CD4-positive, alpha-beta T cell treated with Interleukin-12 subunit alpha and Interleukin-12 subunit beta, for 1 hour (primary cell): ENCODE measurements at places on chromosomes 12 and 14.

- peak; percentile 91 for DNase-seq
Measured at GRCh38 chr12:53380104-53380793, at the start of gene SP1. Gene SP1 (plus strand): TSS chr12:53380176. CDS start chr12:53380292, 116 bp downstream.

DNA sequence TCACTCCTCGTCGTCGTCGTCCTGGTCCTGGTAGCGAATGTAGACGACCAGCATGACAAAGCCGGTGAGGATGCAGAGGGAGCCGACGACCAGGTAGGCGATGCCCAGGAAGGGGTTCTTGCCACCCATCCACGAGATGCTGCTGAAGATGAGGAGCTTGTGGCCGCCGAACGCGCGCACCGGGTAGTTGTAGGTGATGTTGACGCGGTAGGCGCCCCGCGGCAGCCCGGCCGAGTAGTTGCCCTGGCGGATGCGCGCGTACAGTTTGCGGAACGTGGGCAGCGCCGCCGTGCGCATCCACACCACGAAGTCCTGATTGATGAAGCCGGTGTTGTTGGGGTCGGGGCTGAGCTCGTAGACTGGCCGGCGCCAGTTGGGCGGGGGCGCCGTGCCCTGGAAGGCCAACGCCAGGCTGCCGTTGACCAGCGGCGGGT is 1.0 kb downstream of the TMEM30B start:
- no peak for DNase-seq

- no peak for DNase-seq
Measured at GRCh38 chr14:54474232-54474793, 14.5 kb downstream of the GMFB start.

- no peak for DNase-seq
Measured at GRCh38 chr14:99589031-99589441, 15.0 kb downstream of the CCDC85C start.

DNA sequence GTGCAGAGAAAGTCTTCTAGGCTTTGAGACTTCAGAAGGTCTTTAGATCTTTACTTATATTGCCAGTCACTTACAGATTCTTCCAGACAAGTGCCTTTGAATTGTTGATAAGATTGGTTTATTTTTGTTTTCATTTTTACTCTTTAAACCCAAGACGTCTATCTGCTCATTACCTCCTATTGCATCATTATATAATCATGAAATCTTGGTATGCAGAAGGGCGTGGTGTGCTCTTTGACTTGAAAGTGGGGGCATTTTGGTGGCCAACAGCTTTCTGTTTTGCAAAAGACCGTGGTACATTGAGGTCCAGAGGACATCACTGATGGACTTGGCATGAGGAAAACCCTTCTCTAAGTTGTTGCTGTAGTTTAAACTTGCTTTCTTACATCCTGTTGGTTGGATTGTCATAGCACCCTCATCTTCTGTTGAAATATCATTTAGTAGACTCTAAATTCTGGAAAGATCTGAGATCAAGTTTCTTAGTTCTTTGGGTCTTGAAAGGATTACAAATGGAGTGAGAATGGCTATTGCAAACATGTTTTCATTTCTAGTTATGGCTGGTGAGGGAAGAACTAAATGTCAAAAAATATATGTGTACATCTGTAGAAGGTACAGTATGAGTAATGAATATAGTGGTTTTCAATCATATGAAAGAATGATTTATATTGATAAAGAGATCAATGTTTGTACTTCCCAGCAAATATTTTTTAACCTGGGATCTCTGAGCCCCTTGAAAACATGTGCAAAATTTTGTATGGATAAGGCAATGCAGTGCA is 441.8 kb downstream of the NRXN3 start:
- no peak for DNase-seq

DNA sequence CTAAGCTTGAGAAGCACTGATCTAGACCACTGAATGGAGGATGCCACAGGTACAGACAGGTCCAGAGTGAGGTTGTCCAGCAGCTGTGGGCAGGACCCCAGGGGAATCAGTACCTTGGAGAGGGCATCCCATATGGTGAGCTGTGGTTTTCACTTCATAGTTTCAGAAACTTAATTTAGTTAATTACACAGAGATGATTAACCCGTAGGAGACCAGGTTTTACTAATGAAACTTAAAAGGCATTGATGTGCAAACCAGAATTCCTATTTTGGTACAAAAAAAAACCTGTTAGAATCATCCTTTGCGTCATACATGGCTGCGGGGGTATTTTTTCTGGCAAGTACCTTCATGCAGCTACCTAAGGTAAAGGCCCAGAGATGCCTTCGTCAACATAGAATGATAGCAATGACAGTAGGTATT is 159.3 kb downstream of the DACT1 start:
- DNase-seq: no peak

GRCh38 chr12:51636986-51637385 is 46.0 kb downstream of the SCN8A start:
- no peak for DNase-seq

- DNase-seq: no peak
Measured at GRCh38 chr12:20800160-20800559, 10.3 kb upstream of the SLCO1B3 start.

GRCh38 chr14:90398841-90399540 is 2.2 kb downstream of the CALM1 start:
- DNase-seq: peak; percentile 13

DNA sequence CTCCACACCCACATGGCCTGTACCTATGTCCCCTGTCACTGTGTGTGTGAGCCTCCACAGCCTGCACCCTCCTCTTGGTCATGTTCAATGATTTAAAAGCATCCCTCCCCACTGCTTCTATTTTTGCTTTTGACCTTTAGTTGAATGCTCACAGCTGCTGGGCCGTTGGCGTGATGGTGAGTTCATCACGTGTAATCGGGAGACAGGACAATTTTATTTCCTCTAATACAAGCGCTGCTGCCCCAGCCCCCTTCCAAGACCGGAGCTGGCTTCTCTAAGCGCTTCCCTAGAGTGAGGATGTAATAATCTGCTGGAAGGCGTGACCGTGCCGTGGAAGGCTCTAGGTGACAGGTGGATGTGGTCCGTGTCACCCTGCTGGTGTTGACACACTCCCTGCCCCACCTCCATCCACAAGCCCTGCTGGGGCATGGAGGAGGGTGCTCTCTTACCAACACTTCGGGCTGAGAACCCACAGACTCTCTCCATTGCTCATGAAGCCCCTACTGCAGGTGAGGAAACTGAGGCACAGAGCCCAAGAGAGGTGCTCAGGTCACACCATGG is 25.4 kb downstream of the CCDC85C start:
- DNase-seq: no peak

DNA sequence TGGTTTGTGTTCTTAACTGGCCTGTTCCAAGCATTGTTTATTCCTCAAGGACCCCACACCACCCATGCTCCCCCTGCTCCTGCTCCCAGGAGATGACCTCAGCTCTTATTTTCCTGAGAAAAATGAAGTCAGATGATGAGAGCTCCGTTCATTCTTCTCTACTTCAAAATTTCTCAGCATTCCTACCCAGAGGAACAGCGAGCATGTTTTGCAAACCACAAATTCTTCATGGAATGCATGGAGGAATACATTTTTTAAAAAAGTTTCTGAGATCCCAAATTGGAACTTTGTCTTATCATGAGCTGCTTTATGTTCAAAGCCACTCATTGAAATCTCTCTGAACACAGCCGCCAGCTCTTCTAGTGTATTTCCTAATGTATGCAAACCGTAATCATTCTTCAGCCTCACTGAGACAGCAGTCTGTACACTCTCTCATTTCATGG is 44.9 kb downstream of the SYNE2 start:
- DNase-seq: no peak

- no peak for DNase-seq
Measured at GRCh38 chr12:27958675-27959074, 13.9 kb downstream of the PTHLH start.

DNA sequence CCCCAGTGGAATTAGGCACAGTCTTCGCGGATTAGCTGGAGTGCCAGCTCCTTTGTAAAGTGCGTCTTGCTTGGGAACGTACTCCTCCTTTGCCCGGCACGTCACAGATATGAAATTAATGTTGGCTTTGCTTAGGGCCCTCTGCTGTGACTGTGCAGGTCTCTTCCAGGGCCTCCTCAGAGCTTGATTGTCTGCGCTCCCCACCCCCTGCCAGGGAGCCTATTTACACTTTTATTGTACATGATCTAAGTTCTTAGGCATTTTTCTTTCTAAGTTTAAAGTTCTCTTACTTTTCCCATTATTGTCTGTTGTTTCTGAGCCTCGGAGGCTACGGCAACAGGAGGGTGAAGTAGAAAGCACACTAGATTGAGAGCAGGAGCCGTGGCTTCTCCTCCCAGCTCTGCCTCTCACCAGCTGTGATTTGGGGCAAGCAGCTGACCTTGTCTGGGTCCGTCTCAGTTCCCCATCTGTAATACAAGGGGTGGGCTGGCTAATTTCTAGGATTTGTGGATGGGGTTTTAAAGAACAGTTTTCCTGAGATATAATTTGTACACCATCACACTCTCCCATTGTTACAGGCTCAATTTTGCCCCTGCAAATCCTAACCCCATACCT is 81.8 kb downstream of the TSPAN9 start:
- no peak for DNase-seq

GRCh38 chr12:107602446-107602845 is 83.2 kb upstream of the PWP1 start:
- no peak for DNase-seq

DNA sequence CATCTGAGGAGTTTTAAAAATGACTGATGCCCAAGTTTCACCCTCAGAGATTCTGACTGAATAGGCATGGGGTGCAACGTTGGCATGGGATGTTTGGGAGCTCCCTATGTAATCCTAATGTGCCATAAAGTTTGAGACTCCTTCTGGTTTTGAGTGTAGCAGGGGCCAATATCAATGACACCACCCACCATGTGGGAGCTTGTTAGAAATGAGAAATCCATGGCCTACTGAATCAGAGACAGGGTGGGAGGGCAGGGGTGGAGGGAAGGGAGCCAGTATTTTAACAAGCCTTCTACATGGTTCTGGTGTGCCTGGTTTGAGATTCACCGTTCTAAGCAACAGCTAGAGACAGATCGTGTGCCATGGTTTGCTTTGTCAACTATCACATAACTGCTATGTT is 46.1 kb downstream of the VCPKMT start:
- no peak for DNase-seq

DNA sequence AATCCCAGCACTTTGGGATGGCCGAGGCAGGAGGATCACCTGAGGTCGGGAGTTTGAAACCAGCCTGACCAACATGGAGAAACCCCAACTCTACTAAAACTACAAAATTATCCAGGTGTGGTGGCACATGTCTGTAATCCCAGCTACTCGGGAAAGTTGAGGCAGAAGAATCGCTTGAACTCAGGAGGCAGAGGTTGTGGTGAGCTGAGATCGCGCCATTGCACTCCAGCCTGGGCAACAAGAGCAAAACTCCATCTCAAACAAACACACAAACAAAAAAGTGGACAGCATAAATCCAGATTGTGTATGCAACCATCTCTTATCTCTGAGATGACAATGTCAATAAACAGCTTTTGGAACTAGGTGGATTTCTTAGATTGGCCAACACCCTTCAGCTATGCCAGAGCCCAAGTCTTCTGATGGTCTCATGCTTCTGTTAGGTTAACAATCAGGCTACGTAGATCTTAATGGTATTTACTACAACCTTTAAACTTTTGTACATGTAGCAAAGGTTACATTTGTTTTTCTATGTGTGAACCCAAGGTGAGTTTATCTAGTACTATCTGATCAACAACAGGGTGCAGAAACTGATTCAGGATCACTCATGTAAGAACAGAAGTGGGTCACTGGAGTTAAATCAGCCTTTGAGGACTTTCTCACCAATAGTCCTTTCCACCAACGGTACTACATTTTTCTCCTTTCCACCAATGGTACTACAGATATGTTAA is 73.7 kb downstream of the DUSP16 start:
- no peak for DNase-seq

DNA sequence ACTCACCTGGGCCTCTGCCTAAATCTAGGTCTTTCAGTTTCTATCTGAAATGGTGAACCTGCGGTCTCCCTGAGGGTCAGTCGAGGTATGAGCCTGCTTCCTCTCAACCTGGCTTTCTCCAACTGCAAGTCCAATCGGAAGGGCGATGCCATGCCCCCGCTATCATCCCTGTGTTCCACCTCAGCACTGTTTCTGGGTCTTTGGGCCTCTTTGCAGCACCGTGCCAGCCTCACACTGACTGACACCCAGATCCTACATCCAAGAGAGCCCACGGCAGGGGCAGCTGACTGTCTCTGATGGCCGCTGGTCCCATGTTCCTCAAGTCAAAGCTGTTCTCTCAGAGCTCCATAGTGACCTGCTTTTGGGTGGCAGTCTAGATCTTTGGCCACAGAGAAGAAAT is 120.7 kb downstream of the PAPOLA start:
- no peak for DNase-seq

- peak; percentile 35 for DNase-seq
Measured at GRCh38 chr12:4118017-4118510, 155.5 kb upstream of the CCND2 start.

- peak; percentile 60 for DNase-seq
Measured at GRCh38 chr12:132771126-132771838, 9.7 kb upstream of the ANKLE2 start.

DNA sequence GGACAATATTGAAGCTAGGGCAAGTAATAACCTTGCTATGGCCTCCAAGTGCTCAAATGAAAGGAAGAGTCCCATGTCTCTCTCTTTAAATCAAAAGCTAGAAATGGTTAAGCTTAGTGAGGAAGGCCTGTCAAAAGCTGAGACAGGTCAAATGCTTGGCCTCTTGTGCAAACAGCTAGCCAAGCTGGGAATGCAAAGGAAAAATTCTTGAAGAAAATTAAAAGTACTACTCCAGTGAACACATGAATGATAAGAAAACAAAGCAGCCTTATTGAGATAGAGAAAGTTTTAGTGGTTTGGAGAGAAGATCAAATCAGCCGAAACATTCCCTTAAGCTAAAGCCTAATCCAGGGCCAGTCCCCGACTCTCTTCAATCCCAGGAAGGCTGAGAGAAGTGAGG is 84.1 kb upstream of the PLEKHA5 start:
- no peak for DNase-seq

DNA sequence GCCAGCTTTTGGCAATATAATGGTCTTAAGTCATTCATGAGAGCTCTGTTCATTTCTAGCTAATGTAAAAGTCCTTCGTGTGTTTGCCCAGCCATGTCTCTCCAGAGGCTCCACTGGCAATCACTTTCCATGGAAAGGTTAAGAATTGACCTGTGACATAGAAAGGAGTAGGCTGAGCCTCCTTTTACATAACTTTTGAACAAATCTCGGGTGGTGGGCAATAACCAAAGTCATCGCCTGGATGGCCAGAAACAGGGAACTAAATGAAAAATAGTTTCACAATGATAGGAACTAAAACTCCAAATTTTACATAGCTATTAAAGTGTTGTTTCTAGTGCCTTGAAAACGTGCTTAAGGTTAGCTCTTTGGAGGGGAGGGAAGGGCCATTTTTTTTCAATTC is 6.5 kb downstream of the BHLHE41 start:
- no peak for DNase-seq

DNA sequence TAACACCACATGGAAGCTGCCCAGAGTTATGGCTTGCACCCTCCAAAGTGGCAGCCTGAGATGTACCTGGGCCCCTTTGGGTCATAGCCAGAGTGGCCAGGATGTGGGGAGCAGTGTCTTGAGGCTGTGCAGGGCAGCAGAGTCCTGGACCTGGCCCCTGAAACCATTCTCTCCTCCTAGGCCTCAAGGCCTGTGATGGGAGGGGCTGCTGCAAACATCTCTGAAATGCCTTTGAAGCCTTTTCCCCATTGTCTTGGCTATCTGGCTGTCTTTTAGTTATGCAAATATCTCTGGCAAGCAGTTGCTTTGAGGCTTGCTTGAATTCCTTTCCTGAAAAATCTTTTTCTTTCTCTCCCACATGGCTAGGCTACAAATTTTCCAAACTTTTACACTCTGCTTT is 356.5 kb downstream of the DAD1 start:
- no peak for DNase-seq

- peak; percentile 24 for DNase-seq
Measured at GRCh38 chr12:89235189-89235993, 116.9 kb downstream of the DUSP6 start.

- no peak for DNase-seq
Measured at GRCh38 chr12:122232691-122233090, 6.8 kb upstream of the DIABLO start.
